ENCODE measurements at places on chromosomes 2 and 18.

DNA sequence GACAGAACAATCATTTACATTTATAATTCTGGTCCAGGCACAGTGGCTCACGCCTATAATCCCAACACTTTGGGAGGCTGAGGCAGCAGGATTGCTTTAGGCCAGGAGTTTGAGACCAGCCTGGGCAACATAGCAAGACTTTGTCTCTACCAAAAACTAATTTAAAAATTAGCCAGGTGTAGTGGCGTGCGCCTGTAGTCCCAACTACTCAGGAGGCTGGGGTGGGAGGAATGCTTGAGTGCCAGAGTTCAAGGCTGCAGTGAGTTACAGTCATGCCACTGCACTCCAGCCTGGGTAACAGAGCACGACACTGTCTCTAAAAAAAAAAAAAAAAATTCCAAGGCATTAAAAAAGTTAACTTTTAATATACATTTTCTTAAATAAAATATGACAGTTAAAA, 88.1 kb downstream of the PLEKHM3 start:
- no peak for DNase-seq

- no peak for DNase-seq
Measured at GRCh38 chr2:123438251-123438650, 586.8 kb upstream of the CNTNAP5 start.

GRCh38 chr18:50719471-50720324, 100.1 kb downstream of the MRO start:
- DNase-seq, result no peak

GRCh38 chr2:34570266-34570872, 971.3 kb upstream of the FAM98A start:
- peak; percentile 4 for DNase-seq

DNA sequence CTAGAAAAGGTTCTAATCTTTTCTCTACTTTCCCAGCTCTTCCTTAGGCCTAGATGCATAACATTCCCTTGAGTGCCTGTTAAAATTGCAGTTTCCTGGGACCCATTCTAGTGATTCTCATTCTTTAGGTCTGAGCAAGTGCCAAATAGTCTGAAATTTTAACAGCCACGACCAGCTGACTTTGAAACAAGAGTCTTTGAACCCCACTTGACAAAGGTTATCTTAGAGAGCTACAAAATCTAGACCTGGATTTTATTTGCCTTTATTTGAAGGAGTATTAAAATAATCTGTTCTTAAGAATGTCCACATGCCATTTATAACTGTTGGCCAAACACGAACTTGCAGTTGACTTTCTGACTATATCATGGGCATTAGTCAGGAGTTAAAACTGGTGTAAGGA, 110.2 kb upstream of the LHCGR start:
- DNase-seq, result no peak

- DNase-seq, result no peak
Measured at GRCh38 chr18:8450898-8451665, 158.2 kb upstream of the RAB12 start.

DNA sequence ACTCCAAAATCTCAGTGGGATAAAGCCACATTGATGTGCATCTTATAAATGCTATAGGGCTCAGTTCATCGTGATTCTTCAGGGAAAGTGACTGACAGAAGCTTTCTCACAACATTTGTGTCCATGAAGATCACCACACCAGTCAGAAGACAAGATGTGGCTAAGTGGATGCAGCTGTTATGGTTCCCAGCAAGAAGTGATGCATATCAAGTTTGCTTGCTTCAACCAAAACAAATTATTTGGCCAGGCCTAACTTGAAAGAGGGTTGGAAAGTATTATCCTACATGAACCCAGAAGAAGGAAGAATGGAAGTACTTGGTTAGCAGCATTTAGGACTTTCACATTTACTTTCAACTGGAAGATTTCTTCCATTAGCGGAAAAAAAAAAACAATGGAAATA, 210.0 kb upstream of the ACVR2A start:
- DNase-seq, result no peak

GRCh38 chr2:26709323-26710110, 17.0 kb downstream of the KCNK3 start:
- no peak for DNase-seq

- no peak for DNase-seq
Measured at GRCh38 chr2:8149985-8150539, 531.8 kb upstream of the ID2 start.

- no peak for DNase-seq
Measured at GRCh38 chr2:147460155-147460554, 384.7 kb upstream of the ACVR2A start.

DNA sequence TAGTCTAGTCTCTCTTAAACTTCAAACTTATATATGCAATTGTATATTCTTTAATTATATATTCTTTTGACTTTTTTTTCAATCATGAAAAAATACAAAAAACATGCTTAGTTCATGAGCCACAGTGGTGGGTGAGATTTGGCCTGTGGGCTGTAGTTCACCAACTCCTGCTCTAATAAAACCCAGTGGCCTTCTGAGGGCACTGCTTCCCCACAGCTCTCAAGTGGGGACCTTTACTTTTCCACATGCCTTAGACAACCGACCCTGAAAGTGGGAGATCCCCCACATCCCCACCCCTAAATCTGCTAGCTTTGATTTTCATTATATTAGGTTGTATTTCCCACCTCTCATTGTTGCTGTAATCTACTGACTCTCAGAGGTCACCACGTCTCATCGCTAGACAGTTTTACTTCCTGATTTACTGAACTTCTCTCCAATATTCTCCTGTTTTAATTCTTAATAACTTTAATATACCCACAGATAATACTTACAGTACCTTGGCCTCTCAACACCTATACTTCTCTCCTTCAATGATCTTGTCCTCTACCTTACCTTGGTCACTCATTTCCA, 57.3 kb downstream of the ROCK1 start:
- DNase-seq, result no peak

DNA sequence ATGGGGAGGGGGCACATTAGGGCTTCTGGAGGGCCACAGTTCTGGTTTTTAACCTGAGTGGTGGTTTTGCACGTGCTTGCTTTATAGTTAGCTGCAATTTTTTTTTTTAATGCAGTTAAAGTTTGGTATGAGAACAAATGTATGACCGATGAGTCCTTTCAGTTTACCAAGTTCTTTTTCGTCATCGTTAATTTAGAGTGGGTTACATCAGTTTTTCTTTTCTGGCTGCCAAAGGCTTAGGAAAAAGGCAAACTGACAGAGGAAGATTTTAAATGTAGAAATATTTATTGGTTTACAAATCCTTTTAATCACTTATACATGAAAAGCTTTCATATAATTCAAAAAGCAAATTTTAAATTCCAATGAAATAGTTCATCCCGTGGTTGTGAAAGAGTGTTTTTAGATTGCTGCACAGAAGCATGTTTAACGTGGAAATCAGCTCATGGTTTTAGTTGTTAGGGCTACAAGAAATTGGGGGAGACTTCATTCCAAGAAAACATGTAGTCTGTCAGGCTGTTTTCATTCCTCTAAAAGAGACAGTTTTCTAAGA, 82.9 kb downstream of the MSH2 start:
- no peak for DNase-seq

- no peak for DNase-seq
Measured at GRCh38 chr2:216885117-216885553, 25.3 kb upstream of the TNP1 start.

DNA sequence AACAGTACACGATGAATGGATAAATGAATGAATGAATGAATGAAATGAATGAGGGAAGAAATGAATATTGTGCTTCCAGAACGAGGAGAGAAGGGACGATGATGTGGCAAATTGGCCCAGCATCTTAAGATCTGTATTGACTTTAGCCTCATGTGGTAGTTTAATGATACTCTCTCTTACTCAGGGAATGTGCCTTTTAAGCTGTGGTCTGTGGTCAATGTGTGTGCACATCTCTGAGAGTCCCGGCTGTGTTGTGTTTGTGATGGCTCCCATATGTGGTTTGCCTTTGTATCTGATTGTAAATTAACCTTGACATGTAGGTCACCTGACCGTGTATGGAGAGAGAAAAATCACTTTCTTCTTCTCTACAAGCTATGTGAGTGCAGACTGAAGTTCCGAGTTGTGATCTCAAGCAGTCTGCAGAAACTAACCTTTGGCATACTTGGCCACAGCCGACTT, 91.2 kb downstream of the NEDD4L start:
- DNase-seq, result no peak

DNA sequence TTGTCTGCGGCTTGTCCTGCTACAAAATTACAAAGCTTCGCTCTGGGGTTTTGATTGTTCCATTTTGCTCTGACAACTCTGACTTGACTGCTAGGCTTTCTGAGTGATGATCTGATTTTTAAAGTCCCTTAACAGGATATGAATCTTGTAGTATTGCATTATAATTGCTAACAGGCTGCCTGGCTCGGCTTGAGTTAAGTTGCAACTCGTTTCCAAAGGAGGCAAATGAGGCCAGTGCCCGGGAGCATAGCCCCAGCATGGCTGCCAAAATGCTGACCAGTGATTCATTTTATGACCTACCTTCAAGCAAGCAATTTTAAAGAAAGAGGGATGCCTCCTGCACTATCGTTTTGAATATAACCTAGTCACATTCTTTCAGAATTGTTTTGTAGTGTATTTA, 135.4 kb downstream of the COL6A3 start:
- no peak for DNase-seq

- DNase-seq, result no peak
Measured at GRCh38 chr2:200962811-200963123, 693 bp downstream of the ORC2 start.

DNA sequence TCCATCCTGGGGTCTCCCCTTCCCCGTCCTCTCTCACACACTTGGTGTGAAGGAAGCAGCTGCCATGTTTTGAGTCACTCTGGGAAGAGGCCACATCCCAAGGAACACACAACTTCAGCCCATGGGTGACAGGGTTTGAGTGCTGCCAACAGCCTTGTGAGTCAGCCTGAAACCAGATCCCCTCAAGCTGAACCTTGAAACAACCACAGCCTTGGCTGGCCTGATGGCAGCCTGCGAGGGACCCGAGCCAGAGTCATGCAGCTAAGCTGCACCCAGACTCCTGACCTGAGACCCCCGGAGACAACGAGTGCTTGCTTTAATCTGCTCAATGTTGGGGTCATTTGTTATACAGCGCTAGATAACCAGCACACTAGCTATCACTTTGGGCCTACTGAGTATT, 19.3 kb upstream of the MC2R start:
- no peak for DNase-seq

DNA sequence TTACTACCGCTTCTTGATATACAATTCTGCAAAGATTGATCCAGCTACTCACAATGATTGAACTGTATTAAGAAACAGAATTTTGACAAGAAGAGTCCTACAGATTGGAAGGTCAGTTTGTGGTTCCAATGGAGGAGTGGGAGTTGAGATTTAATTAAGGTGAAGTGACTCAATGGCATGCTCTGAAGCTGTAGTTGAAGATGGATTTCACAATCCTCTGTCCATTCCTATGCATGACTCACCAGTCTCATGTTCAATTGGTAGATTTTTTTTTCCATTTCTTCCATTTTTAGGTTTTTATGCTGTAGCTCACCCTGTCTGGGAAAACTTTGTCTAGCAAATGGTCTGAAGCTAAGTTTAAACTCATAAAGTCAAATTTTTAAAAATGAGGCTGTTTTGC, 83.3 kb downstream of the DPP4 start:
- DNase-seq, result no peak

- no peak for DNase-seq
Measured at GRCh38 chr18:688323-688722, 24.1 kb downstream of the ENOSF1 start.

GRCh38 chr18:58727776-58728500, 56.7 kb downstream of the MALT1 start:
- DNase-seq, result no peak

GRCh38 chr2:184765112-184765895, 167.0 kb downstream of the ZNF804A start:
- DNase-seq, result no peak

GRCh38 chr2:181554061-181554830, 97.1 kb downstream of the ITGA4 start:
- no peak for DNase-seq

GRCh38 chr18:11909591-11910026, 1.5 kb upstream of the MPPE1 start:
- DNase-seq, result no peak

GRCh38 chr2:65364986-65365733, 67.2 kb downstream of the SPRED2 start:
- DNase-seq, result no peak

DNA sequence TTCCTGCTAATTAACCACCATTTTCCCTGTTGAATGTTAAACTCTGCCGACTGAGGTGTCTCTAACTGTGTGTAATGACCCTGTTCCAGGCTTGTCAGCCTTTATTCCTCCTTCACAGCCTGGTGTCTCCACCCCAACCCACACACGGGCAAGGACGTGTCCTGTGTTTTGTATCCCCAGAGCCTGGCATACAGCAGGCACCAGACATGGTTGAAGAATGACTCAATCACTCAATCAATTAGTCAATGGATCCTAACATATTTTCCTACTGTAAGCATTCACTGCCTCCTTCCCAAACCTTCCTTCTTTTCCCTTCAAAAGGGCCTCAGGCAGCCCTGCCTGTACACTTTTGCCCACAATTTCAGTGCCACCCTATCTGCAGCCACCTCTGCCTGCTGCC, 2.7 kb upstream of the TNS1 start:
- no peak for DNase-seq

- DNase-seq, result no peak
Measured at GRCh38 chr18:8413751-8414150, 195.5 kb upstream of the RAB12 start.

DNA sequence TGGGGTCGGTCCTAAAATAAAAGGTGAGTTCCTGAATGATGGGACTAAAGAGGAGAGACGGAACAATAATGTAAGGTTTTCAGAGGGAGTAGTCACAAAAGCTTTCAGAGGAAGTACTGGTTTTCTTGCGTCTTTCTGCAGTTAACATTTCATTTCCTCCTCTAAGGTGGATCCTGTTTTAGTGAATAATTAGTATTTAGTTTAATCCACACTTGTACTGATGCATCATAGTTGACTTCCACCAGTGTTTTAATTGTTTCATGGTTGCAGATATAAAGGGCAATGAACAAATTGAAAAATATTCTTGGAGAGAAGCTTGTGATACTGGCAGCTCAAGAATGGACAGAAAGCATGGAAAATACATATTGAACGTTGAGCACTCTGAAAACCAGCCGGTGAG, at the start of gene DYNAP:
Gene DYNAP, plus strand, starts transcription at position 301 of the 400 bp plus-strand sequence. Its CDS starts 38 bp downstream, at position 339.
- DNase-seq, result no peak

GRCh38 chr2:106701203-106702022, 184.6 kb downstream of the ST6GAL2 start:
- no peak for DNase-seq

GRCh38 chr18:55738483-55739114, 150.6 kb upstream of the TCF4 start:
- DNase-seq, result no peak

- no peak for DNase-seq
Measured at GRCh38 chr18:55515941-55516710, 71.9 kb downstream of the TCF4 start.

DNA sequence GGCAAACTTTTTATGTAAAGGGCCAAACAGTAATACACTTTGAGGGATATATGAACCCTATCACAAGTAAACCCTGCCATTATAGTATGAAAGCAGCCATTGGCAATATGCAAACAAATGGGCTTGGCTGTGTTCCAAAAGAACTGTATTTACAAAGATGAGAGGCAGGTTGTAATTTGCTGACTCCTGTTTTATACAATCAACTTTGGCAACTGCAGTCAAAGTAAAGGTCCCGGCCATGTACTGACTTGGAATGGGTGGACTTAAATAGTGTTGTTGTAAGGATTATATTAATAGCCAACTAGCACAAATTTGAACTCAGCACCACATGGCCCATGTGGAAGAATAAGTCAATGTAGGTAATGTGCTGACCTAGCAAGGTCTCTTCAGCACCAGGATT, 223.4 kb downstream of the WDPCP start:
- no peak for DNase-seq
